ENCODE measurements at places on chromosomes 3 and 15. TPM values are rescaled to one million over a fixed set of nuclear protein-coding genes. Genes with fewer than 3 reads are reported as not detected.

Gene GABRR3
- not detected for total RNA-seq

Gene SLC28A2
- total RNA-seq, result 0.21 TPM

Gene CISH
- 48.8 TPM for total RNA-seq

DNA sequence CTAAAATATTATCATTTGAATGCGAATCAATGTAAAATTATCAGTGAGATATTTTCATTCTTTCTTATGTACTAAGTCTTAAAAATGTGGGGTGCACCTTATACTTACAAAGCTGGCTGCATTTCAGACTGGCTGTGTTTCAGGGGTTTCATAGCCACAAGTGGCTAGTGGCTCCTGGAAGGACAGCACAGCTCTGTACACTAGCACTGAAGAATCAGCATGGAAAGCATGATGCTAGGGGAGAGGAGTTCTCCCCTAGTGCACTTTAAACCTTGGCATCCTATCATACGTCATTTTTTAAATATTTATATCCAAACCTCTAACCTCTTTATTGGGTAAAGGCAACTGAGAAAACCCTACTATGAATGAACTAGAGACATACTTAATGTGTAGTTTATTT is 66.4 kb downstream of the ECT2 start:
- DNase-seq, result no peak

- no peak for DNase-seq
Measured at GRCh38 chr15:29942143-29942542, 119.9 kb upstream of the TJP1 start.

DNA sequence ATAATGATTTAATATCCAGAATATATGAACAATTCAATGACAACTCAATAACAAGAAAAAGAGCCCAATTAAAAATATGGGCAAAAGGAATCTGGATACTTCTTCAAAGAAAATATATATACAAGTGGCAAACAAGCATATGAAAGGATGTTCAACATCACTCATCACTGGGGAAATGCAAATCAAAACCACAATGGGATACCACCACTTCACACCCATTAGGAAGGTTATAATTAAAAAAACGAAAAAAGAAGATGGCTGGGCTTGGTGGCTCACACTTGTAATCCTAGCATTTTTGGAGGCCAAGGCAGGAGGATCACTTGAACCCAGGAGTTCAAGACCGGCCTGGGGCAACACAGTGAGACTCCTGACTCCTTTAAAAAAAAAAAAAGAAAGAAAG is 4.1 kb downstream of the CCDC12 start:
- DNase-seq, result no peak

DNA sequence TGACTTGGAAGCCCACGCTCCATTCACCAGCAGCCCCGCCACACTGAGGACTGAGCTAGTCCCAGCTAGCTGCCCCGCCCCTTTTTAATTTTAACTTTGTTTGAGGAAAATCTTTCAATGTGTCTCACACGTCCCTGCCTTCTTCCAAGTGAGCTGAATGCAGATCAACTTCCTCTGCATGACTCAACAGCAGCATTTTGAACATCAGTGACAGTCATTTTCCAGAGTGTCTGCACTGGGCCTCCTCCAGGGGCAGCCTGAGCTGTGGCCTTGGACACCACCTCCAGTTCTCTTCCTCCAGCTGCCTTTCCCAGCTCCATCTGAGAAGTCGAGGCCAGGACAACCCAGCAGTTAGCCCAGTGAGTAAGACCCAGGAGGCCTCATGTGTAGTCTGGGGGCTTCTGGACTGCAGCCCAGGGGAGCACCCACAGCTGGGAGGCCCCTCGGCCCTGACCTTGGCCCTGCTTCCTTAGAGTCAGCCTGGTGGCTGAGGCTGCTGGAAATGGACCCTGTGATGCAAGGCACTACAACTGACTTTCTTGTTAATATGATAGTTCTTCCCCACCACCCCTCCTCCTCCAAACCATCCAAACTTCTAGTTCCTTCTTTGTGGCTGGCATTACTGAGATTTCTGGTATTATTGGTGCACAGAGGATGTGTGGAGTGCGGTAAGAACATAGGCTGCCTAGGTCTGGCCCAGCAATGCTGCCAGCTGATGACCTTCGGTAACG is 21.4 kb upstream of the ESYT3 start:
- no peak for DNase-seq

GRCh38 chr15:89907289-89907688 is 5.5 kb downstream of the ARPIN start:
- no peak for DNase-seq

DNA sequence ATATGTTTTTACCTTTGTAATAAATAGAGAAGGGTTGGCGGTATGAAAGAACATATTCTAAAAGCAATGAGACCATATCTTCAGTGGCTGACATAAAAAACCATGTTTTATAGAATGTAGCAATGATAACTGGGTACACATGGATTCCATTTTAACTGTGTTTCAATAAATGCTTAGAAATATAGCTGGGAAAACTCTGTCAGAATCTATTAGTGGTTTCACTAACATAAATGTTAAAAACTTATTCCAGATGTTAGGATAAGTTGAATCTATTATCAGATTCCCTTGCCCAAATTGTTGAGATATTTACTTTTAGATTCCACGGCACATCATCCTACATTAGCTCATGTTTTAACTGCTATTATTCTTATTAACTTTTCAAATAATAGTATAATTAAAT is 772.2 kb upstream of the ALCAM start:
- DNase-seq, result no peak

DNA sequence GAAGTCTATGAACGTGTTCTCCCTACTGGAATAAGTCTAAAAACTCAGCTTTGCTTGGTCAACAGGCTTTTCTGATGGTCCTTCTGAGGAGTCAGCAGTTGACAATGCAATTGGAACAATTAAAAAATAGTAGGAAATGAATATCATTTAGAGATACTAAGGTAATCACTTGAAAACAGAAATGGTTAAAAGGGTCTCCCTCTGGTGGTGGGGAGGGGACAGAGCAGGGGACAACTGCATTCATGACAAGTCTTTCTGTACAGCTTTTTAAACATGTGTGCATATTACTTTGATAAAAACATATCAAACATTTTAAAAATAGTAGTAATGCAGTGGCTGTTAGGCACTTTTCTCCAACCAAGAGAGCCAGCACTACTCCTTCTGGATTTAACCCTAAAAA is 119.9 kb upstream of the FHIT start:
- no peak for DNase-seq

GRCh38 chr3:73813692-73814292 is 189.1 kb upstream of the PDZRN3 start:
- no peak for DNase-seq

DNA sequence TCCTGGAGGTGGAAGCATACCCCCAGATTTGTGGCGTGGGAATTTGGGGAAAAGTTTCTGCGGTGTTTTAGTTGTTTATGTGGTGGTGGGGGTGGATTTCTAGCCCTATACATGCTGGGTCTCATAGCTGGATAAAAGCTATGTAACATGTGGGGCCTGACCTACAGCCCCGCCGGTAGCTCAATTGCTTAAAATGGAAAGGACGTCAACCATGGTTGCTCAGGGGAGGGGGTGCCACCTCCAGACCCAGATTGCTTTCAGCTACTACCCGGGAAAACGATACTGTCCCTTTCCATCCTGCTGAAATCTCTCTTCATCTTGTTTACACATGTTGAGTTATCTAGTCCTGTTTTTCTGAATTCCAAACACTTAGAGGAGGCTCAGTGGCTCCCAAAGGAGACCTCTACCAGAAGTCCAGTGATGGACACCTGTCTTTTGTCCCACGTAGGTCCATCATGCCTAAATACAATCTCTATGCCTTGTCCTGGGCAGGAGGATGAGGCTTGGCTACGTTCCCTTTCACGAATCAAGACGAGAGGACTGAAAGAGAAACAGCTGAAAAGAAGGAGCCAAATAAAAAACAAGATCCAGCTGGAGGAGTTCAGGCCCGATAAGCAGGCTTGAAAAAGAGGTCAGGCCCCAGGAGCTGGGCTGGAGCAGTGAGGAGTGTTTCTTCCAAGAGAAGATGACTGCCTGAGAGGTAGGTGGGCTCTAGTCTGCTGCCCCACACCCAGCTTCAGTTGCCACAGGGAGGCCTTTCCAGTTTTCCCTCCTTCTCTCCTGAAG is 72.1 kb upstream of the TPRG1 start:
- DNase-seq, result no peak

DNA sequence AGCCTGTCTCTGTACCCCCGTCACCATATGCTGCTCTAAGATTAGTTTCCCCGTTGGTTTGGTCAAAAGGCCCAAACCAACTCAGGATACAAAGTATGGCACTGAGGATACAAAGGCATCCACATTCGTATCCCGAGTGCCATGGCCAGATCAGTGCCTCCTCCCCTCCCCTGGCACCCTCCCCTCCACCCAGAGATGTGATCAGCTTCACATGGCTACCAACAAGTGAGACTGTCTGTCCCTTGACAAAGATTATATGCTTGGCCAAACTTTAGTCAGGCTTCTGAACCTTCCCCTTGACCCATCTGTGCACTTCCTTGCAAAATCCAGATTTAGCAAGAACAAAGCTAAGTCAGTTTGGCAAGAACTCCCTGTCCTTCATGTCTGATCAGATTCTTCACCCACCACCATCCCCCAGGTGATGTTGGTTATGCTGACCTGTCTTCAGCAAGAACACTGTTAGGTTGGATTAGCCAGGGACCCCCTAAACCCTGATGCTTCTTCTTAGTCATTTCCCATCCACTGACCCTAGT is 61.7 kb downstream of the KLF15 start:
- DNase-seq, result no peak

GRCh38 chr15:60901647-60902046 is 327.5 kb downstream of the RORA start:
- no peak for DNase-seq

GRCh38 chr15:41148065-41148464 is 32.0 kb upstream of the INO80 start:
- DNase-seq, result no peak
